Stimulated activated CD4-positive, alpha-beta T cell treated with anti-CD3 and anti-CD28 coated beads, Interleukin-2, amount 100 ng/mL, for 24 hours (primary cell): ENCODE measurements at places on chromosomes 1 and 21.

- no peak for DNase-seq
These were observed 19.9 kb downstream of the MYOM3 start for GRCh38 chr1:24091971-24092482.

GRCh38 chr1:47616036-47616435 lies 178.2 kb downstream of the FOXD2 start:
- DNase-seq = no peak

DNA sequence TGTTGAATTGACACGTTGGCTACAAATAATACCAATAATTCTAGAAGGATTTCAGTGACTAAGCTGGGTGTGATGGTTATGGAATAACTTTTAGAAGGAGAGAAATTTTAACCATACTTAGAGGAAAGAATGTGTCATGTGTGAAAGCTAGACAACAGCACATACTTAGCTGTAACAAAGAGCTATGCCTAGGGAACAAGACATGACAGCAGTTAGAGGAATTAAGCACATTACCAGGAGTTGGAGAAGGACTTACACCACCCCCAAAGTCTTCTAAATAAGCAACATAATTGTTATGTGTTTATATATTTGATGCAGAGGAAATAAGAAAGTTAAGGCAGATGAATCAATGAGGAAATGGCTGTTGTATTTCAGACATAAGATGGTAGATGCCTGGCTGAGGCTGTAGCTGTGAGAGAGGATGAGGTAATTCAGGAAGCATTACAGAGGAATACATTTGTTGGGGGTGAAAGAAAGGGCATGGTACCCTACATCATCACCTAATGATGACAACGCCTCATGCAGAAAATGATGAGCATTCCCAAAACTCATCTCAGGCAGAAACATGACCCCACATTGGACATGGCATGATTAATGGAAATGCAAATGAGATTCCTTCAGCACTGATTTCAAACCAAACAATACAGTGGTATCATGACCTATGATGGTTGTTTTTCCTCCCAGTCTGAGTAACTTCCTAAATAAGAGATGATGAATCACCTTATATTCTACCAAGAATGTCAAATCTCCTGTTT lies 211.5 kb downstream of the LHX8 start:
- no peak for DNase-seq

GRCh38 chr1:85444381-85444780 lies 20.6 kb downstream of the DDAH1 start:
- no peak for DNase-seq

DNA sequence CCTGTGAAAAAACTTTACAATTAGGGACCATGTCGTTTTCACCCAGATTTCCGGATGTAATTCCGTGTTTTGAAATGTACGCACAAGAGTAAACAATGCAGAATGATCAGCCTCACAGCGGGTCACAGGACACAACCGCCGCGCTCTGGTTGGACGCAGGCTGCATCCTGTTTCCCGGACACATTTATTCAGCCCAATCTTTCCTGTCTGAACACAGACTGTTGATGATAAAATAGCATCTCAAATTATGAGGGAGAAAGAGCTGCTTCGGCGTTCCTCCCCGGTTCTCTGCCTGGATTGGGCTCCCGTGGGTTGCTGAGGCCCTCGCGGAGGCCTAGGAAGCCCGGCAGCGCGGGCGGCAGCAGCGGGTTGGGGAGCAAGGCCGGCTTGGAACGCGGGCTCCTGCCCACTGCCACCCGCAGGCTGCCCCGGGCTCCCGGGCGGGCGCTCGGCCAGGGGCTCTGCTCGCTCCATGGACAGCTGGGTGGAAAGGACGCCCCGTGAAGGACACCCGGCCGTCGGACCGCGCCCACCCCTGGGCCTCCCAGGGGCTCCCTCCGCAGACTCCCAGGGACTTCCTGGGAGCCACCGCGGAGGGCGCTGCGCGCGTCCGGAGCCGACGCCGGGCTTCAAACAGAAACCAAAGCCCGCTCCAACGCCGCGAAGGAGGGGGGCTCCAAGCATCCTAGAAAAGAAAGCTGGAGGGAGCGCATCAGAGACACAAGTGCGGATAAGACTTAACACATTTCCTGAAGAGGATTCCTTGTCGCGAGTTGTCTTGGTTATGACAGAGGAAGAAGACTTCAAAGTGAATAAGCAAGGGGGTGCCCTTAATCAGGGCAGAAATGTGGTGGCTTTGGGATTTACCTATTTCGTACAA lies 122.3 kb downstream of the ESRRG start:
- no peak for DNase-seq

GRCh38 chr1:68178821-68179490 lies 53.4 kb downstream of the WLS start:
- no peak for DNase-seq

- peak; percentile 81 for DNase-seq
These were observed 300.0 kb downstream of the RRAGC start for GRCh38 chr1:38559446-38560165.

DNA sequence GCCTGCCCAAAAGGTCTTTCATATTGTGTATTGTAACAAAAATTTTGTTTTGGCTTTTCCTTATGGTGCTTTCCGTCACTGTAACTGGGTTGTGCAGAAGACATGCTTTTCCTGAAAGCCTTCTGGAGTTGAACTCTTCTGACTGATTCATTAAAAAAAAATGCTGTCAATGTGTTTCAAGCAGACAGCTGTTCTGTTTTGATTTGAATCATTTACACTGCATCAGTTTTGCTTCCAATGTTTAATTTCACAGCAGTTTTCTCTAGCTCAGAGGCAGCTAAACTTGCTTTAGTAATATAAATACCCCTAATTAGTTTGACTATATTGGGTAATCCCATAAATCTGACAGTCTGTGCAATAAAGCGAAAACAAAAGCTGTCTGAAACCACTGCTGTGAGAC lies 7.9 kb downstream of the UTP11 start:
- no peak for DNase-seq

GRCh38 chr1:160726114-160726497 lies 12.9 kb upstream of the SLAMF7 start:
- DNase-seq = no peak
